HT1080 (cell line): ENCODE measurements at places on chromosomes 5 and 9. TPM values are rescaled to one million over a fixed set of nuclear protein-coding genes. Genes with fewer than 3 reads are reported as not detected.
A peak's percentile ranks its signal among the peaks of the same experiment; 100 is the strongest.

Gene ANKRD31
- 0.08 and 0.13 TPM in 2 replicates for total RNA-seq

- DNase-seq: peak; percentile 38
Observed at GRCh38 chr9:107733523-107733894, 243.9 kb upstream of the KLF4 start.

Gene KCNV2
- total RNA-seq: not detected in 2 replicates

- no peak for DNase-seq
Observed at GRCh38 chr5:117486879-117487391, 912.3 kb upstream of the SEMA6A start.

- no peak for DNase-seq
Observed at GRCh38 chr5:149301744-149302380, 30.2 kb downstream of the AFAP1L1 start.

- DNase-seq: no peak
Observed at GRCh38 chr9:38390851-38391250, 1.7 kb upstream of the ALDH1B1 start.

- no peak for DNase-seq
Observed at GRCh38 chr9:32596096-32596865, 23.3 kb upstream of the NDUFB6 start.

- no peak for DNase-seq
Observed at GRCh38 chr5:132465059-132465707, 25.4 kb downstream of the IRF1 start.

Gene ASS1
- total RNA-seq: 2.6 and 2.7 TPM in 2 replicates

- DNase-seq: no peak
Observed at GRCh38 chr5:102536323-102536928, 37.6 kb upstream of the SLCO6A1 start.

- DNase-seq: no peak
Observed at GRCh38 chr9:127534250-127534906, 77.7 kb upstream of the STXBP1 start.

GRCh38 chr9:70114898-70115297 lies 71.2 kb downstream of the MAMDC2 start:
- no peak for DNase-seq

- DNase-seq: no peak
Observed at GRCh38 chr9:133973111-133973790, 18.9 kb downstream of the VAV2 start.

DNA sequence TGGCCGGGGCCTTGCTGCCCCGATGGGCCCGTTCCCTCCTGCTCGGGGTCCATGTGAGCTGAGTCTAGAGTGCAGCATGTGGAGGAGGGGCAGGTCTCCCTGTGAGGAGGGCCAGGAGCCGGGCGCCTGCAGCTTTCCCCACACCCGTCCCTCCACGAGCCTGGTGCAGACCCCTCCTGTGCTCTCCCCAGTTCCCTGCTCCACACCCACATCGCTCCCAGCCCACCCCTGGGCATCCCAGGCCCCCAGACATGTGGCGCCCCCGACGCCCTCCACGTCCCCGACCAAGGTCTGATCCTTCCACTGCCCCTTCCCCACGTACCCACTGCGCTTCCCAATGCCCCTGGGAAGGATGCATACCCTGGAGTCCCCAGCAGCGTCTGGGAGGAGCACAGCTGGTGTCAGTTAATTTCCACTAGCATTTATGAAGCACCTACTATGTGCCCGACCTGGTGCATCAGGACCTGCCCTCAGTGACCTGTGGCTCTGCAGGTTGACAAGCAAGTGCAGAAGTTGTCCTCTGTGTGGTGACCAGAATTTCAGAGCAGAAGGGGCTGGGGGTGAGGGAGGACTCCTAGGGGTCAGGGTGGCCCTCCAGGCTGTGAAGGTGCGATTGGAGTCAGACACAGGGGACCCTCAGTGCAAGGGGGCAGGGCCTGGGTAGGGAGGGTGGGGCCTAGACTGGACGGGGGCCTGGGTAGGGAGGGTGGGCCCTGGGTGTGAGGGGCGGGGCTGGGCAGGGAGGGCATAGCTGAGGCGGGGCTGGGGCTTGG lies 10.8 kb upstream of the SLC6A18 start:
- no peak for DNase-seq

- peak; percentile 5 for DNase-seq
Observed at GRCh38 chr9:86521977-86522376, 167.8 kb upstream of the TUT7 start.

DNA sequence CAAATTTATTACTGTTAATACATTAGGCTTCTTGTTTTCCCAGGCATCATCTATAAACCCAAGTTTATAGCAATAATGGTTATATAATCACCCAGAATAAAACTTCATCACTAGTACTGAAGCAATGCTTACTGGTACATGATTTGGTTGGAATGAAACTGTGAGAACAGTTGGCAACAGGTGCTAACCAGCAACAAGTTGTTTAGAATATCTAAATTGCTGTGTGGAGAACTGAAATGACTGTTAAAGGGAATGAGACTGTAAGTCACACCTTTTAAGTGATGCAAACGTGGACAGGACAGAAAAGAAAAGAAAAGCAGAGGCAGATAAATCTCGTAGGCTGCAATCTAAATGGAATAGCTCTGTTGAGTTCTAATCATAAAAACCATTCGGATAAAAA lies 2.5 kb downstream of the YIPF5 start:
- DNase-seq: no peak

- no peak for DNase-seq
Observed at GRCh38 chr9:33114746-33115145, 38.3 kb upstream of the SMU1 start.

- no peak for DNase-seq
Observed at GRCh38 chr9:136336156-136336870, 9.0 kb downstream of the GPSM1 start.

- DNase-seq: no peak
Observed at GRCh38 chr5:54438620-54439389, 16.7 kb upstream of the HSPB3 start.

Gene CCDC187
- under 0.01 and 0.02 TPM in 2 replicates for total RNA-seq

DNA sequence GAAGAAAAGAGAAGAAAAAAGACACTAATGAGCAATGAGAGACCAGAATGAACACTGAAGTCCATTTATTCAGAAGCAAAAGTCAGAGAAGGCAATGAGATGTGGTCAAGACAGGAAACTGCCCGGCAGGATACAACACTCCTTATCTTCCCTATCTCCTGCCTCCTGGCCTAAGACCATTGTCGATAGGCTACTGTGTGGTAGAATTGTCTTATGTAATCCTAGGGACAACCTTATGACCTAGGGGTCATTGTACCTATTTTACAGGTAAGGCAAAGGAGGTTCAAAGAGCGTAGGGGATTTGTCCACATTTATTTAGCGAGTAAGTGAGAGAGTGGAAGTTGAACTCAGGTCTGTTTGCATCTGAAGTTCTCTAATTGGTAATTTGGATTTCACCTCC lies 63.0 kb upstream of the PTPN3 start:
- DNase-seq: no peak

GRCh38 chr5:139251281-139251687 lies 42.3 kb upstream of the MATR3 start:
- DNase-seq: no peak

DNA sequence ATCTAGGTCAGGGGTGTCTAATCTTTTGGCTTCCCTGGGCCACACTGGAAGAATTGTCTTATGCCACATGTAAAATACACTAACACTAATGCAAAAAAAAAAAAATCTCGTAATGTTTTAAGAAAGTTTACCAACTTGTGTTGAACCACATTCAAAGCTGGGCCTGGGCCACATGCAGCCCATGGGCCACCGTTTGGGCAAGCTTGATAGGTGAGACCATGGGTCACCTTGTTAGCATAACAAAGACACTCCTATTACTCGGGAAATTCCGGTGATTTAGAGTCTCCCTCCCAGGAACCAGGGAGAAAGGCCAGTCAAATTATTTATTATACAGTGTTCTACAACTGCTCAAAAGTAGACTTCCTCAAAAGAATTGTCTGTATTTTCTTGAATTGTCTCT lies 12.7 kb downstream of the RECK start:
- no peak for DNase-seq

DNA sequence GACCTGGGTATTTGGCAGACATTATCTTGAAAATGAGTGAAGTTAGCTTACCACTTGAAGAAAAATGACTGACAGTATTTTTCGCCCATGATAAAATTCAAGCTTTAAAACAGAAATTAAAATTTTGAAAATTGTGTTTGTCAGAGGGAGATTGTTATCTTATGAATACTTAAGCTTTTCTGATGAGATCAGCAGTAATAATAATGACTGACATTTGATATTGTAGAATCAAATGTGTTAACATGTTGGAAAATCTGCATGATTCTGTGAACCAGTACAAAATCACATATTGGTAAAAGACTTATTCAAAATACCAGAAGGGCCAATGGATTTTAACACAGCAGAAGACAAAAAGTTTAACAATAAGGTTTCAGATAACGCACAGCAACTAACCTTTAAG lies 94.0 kb downstream of the MSX2 start:
- DNase-seq: no peak

GRCh38 chr5:177470759-177471536 lies 2.5 kb downstream of the DBN1 start:
- DNase-seq: peak; percentile 48

- no peak for DNase-seq
Observed at GRCh38 chr5:141867139-141867538, 11.1 kb downstream of the PCDH1 start.

GRCh38 chr5:149938279-149938678 lies 6.3 kb downstream of the PDE6A start:
- DNase-seq: peak; percentile 91

GRCh38 chr9:70291446-70291845 lies 32.7 kb downstream of the SMC5 start:
- DNase-seq: no peak

- DNase-seq: peak; percentile 61
Observed at GRCh38 chr5:133868946-133869518, 99.4 kb downstream of the C5orf15 start.

Gene COL5A1
- 5.4 and 6.5 TPM in 2 replicates for total RNA-seq

Gene ATOSB
- total RNA-seq: 10.9 and 13.9 TPM in 2 replicates

Gene GARIN3
- not detected in 2 replicates for total RNA-seq

Gene SPATA31E1
- total RNA-seq: not detected in 2 replicates

Gene KIF12
- not detected in 2 replicates for total RNA-seq

GRCh38 chr9:79408617-79409016 lies 163.1 kb upstream of the TLE4 start:
- DNase-seq: peak; percentile 10

Gene IRX2
- 10.8 and 11.4 TPM in 2 replicates for total RNA-seq

DNA sequence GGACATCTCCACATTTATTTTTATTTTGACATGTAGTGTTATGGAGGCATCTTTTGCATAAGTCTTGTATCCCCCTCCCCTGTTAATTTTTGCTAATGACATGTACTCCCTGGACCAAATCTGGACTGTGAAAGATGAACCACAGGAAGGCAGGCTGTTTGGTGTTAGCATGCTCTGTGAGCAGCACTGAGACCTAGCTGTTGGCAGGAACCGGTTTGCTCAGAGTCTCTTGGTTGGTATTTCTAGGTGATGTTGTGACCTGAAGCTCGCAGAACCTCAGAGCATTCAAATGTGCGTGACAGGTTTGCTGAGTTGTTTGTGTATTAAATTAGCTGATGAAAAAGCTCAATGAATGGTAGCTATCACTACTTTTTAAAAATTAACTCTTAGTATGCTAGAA lies 53.6 kb upstream of the PHF2 start:
- DNase-seq: no peak

DNA sequence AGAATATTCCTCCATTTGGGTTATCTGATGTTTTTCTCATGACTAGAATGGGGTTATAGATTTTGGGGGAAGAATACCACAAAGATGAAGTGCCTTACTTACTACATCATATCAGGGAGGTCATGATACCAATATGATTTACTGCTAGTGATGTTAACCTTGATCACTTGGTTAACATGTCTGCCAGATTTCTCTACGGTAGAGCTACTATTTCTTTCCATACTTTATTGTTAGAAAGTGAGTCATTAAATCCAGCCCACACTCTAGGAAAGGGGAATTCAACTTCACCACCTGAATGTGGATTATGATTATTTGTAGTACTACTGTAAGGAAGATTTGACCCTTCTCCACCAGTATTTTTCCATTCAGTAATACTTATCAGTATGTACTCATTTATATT lies 64.7 kb downstream of the UBE2R2 start:
- peak; percentile 10 for DNase-seq

Gene GLDC
- 5.3 and 5.5 TPM in 2 replicates for total RNA-seq

- no peak for DNase-seq
Observed at GRCh38 chr5:56561455-56561854, 253.9 kb upstream of the MAP3K1 start.

DNA sequence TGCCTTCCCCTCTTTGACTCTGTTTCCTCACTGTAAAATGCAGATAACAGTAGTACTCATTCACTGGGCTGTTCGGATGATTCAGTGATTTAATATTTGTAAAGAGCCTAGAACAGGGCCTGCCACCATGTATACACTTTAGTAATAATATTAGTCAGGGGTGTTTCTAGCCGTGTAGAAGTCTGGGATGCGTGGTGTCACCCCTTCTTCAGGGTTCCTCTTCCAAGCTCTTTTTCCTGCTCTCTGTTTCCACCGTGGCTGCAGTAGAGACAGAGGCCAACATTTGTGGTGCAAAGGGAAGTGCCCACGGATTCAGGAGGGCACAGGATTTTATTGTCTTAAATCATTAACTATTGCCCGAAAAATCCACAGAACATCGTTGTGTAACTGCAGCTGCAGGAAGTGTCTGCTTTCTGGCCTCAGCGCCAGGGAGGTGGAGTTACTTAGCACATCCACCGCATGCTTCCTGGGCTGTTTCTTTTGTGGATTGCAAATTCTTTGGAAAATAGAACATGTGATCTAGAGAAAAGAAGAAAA lies 61.7 kb downstream of the TRIO start:
- DNase-seq: peak; percentile 78

DNA sequence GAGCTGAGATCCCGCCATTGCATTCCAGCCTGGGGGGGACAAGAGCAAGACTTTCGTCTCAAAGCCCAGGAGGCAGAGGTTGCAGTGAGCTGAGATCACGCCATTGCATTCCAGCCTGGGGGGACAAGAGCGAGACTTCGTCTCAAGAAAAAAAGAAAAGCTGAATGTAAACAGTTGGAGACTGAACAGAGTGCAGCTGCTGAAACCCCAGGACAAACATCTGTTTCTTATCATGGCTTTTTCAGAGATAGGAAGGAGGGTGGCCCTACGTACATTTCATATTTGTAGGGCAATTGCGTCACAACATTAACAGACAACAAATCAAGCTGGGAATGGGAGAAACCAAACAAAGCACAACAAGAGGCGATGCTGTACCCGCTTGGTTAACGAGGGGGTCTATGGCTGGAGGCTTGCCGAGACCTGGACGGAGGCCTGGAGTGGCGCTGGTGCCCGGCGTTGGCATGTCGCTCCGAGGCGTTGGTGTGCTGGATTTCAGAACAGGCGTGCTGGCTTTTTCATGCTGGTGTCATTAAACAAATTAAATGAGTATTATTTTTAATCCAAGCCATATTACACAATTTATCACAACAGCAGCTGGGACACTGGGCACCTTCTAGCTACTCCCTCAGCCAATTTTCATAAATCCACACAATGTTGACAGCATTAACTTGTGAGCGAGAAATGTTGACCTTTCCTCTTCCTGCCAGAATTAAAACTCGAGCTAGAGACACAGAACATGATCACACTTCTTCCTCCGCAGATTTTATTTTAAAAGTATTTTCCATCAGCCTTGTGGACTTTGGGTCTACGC lies 76.1 kb downstream of the TLE1 start:
- no peak for DNase-seq

GRCh38 chr5:127995556-127995955 lies 88.0 kb upstream of the SLC12A2 start:
- no peak for DNase-seq

Gene PCDHA9
- not detected in 2 replicates for total RNA-seq

Gene ALDOB
- not detected in 2 replicates for total RNA-seq

- DNase-seq: no peak
Observed at GRCh38 chr9:97415146-97415545, 3.2 kb downstream of the TDRD7 start.

GRCh38 chr9:133848471-133849109 lies 110.4 kb upstream of the SARDH start:
- no peak for DNase-seq

- DNase-seq: no peak
Observed at GRCh38 chr5:24606971-24607370, 37.8 kb downstream of the CDH10 start.
